Fibroblast of skin of right quadriceps (primary cell): ENCODE measurements at places on chromosomes 13 and 19.

GRCh38 chr13:43865892-43866291, 13.6 kb downstream of the CCDC122 start:
- peak; percentile 78 for DNase-seq

- no peak for DNase-seq
These were observed 37.2 kb downstream of the COL4A2 start for GRCh38 chr13:110344320-110344719.

DNA sequence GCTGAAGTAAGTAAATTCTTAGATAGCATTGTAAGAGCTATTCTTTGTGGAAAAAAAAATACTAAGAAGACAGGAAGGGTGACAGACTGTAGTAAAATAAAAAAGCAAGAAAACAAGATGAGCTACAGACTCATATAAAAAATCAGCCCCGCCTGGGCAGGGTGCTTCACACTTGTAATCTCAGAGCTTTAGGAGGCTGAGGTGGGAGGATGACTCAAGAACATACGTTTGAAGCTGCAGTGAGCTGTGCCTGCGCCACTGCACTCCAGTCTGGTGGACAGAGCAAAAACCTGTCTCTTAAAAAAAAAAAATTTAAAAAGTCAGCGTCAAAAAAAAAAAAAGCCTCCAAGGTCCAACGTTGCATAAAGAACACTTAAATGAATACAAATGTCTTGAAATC, 102.1 kb downstream of the VWA8 start:
- DNase-seq: no peak

GRCh38 chr13:75685239-75685697, 49.1 kb downstream of the LMO7 start:
- peak; percentile 85 for DNase-seq

GRCh38 chr13:69199664-69200063, 908.0 kb upstream of the ATXN8OS start:
- no peak for DNase-seq

DNA sequence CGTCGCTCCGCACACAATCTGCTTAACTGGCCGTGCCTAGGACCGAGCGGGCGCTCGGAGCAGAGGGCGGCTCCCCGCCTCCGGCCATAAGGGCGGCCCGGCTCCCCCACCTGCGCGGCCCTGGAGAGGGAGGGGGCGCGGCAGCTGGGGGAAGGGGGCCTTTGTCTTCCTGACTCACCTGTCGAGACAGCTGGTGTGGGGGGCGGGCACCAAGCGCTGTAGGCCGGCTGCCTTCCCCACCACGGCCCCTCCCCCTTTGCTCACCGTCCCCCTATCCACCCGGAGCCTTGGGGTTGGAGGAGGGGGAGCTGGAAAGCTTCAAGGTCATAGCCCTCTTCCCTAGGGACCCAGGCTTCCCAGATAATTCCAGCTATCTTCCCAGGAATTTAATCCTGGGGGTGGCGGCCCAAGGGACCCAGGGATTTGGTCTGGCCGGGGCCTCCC, 1.2 kb downstream of the VASP start:
- DNase-seq: no peak

- no peak for DNase-seq
These were observed 449.8 kb downstream of the PCDH17 start for GRCh38 chr13:58081301-58081820.

DNA sequence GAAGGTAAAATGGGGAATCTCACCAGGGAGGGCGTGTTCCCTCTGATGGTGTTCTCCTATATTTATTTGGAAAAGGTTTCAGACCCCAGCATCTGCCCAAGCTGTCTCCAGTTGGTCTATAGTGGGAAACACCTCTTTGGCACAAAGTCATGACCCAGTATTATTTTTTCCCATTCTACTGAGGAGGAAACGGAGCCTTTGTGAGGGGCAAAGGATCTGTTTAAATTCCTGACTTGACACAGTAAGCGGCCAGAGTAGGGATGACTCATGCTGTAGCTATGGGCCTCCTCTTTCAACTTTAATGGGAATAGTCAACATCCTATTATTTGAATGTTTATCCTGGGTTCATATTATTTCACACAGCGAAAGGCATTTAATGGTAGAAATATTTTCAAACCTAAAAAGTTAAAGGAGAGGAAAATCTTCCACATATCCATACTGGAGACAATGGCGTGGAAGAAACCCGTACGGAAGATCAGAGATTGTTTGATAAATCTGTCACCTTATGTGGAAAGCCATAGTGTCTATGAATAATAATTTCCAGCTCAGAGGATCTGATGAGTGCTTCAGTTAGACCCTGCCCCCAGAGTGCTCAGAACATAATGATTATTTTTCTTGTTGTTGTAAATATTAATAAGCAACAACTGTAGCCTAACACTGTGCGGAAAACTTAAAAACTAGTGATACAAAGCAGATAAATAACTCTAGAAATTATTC, 126.0 kb downstream of the FOXO1 start:
- peak; percentile 80 for DNase-seq

DNA sequence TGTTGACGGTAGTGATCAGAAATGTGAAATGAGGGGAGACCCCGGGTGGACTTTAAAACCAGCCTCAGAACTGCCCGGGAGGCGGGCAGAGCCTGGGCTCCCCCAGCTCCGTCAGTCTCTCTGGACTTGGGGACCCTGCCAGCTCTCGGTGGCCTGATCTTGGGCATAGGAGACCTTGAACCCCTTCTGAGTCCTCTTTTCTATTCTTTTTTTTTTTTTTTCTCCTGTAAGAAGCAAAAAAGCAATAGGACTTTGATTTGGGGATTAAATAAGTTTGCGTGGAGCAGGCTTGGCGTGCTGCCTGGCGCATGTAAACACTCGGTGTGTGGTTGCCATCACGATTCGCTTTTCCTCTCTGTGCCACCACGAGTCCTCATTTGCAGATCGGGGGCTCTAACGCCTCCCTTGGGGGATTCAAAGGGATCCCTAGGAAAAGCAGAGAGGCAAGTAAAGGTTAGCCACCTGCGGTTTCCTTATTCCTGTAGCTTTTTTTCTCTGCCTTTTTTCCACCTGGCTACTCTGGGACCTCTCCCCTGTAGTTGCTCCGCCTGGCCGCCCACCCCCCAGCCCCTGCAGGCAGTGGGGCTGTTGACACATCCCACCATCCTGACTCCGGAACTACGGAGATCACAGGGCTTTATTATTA, 1.3 kb downstream of the SAFB start:
- DNase-seq: peak; percentile 20
